ENCODE measurements at places on chromosomes 11 and 22. TPM values are rescaled to one million over a fixed set of nuclear protein-coding genes. Genes with fewer than 3 reads are reported as not detected.

The POU2AF1 gene
- not detected for polyA plus RNA-seq

The PRAME gene
- not detected for polyA plus RNA-seq

The CCDC87 gene
- 0.12 TPM for polyA plus RNA-seq

The GLB1L3 gene
- 27.1 TPM for polyA plus RNA-seq

The CCS gene
- 53.2 TPM for polyA plus RNA-seq

The NLRX1 gene
- polyA plus RNA-seq = 3.4 TPM

The ZNRF3 gene
- 12.3 TPM for polyA plus RNA-seq

The ACTN3 gene
- 7.3 TPM for polyA plus RNA-seq

The RTCB gene
- polyA plus RNA-seq = 44.5 TPM

The TMEM132A gene
- polyA plus RNA-seq = 36.2 TPM

The HEPN1 gene
- polyA plus RNA-seq = not detected

The MOGAT2 gene
- not detected for polyA plus RNA-seq

The VWCE gene
- 9.7 TPM for polyA plus RNA-seq

The MIAT gene
- polyA plus RNA-seq = 10.0 TPM

The TPCN2 gene
- 5.8 TPM for polyA plus RNA-seq

The OR52A1 gene
- 0.82 TPM for polyA plus RNA-seq

The CSRP3 gene
- polyA plus RNA-seq = not detected

Measured in GM23338 (cell line).